ENCODE measurements at places on chromosomes 7 and 10. TPM values are rescaled to one million over a fixed set of nuclear protein-coding genes. Genes with fewer than 3 reads are reported as not detected.

Gene GIMAP1
- total RNA-seq, result 7.4 TPM

Gene CCL24
- not detected for total RNA-seq

Gene SLC39A12
- not detected for total RNA-seq

DNA sequence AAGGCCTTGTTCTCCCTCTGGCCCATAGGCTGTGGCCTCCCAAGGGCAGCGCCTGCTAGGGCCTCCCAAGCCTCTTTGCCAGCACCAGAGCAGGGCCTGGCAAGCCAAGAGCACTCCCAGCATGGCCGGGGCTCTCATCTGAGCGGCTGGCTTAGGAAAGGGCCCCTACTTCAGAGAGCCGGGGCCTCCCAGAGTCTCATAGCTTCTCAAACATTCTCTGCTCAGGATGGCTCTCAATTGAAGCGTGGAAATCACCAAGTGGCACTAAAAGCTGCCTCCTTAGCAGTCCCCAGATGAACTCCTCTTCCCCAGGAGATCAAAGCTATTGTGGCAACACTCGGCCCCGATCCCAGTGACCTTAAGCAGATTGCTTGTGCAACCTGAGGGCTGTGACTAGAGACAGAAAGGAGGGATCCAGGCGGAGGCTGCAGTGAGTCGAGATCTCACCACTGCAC lies 69.4 kb downstream of the FAM53B start:
- DNase-seq, result no peak

GRCh38 chr10:106711313-106711906 lies 453.1 kb downstream of the SORCS1 start:
- DNase-seq, result peak; percentile 32

- no peak for DNase-seq
Observed at GRCh38 chr10:86068231-86069054, 298.2 kb downstream of the GRID1 start.

DNA sequence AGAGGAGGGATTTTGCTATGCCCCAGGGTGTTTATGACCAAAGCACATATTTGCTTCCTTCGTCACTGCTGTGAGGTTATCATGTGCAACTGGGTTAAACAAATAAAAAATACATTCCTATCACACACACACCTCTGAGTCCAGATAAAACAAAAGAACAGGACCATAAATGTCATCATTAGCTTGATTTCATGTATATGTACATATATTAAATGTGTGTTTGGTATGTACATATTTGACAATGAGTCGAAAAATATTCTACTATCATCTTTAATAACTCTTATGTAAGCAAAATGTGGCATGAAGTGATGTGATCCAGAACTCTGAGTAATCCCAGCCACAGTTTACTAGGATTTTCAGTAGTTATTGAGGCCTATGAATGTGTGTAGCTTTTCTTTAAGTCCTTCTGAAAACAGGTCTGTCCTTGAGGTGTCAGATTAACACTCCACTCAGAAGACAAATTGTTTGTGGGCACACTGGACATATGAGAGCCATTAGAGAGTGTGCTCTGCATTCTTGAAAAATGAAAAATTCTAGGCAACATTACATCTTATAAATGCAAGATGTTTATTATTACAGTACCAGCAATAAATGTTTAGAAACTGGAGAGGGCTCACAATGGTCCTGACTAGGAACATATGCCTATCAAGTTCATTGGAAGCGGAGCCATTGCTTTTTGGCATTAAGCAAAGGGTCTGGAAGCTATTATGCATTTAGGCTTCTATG lies 335.1 kb upstream of the SEMA3A start:
- no peak for DNase-seq

GRCh38 chr10:30494558-30494957 lies 60.6 kb downstream of the MAP3K8 start:
- DNase-seq, result no peak

Data from tibial nerve (tissue), 4 donors.